ENCODE measurements at places on chromosomes 1 and 21.

DNA sequence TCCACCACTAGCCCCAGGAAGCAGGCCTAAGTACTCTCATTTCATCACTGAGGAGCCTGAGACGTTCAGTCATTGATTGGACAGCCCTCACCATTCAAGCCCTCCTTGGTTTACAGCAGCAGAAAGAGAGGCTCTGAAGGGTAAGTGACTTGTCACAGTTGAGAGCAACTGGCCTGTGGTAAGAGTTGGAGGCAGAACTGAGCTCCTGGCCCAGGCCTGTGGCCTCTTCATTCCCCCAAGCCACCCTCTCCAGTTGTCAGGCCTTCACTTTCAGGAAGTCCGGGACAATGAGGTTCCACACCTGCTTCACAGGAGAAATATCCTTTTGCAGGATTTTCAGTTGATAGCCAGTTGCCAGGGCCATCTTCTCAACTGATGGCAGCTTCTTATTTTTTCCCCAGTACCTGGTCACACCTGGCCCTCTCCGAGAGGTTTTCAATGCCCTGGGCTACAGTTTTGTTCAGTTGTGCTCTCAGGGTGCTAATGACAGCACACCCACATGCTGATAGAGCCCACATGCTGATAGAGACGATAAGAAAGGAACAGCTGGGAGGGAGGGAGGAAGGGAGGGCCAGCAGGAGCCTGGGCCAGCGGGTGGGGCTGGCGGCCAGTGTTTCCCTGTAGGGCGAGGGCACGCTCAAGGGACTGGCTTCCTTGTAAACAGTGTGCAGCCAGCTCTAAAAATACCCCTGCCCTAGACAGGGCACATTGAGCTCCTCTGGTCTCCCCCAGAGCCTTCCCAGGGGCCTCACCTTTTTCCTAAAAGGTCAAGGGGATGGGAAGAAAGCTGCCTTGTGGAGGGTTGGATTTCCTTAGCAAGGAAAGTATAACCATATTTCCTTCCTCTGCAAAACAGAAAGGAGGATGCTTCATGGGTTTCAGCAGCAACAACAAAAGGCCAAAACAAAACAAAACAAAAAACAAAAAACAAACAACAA lies 112.7 kb upstream of the JUN start:
- no peak for DNase-seq

GRCh38 chr1:163202833-163203451 lies at the start of gene RGS5:
TSS of gene RGS5 (minus strand) at chr1:163202916. CDS start at chr1:163202835, 81 bp downstream.
- DNase-seq: no peak

GRCh38 chr1:205766038-205766437 lies 9.2 kb downstream of the RAB29 start:
- DNase-seq: no peak

- DNase-seq: no peak
Measured at GRCh38 chr1:35768350-35769187, 1.2 kb downstream of the CLSPN start.

- DNase-seq: no peak
Measured at GRCh38 chr1:168163670-168164069, 15.1 kb upstream of the TIPRL start.

DNA sequence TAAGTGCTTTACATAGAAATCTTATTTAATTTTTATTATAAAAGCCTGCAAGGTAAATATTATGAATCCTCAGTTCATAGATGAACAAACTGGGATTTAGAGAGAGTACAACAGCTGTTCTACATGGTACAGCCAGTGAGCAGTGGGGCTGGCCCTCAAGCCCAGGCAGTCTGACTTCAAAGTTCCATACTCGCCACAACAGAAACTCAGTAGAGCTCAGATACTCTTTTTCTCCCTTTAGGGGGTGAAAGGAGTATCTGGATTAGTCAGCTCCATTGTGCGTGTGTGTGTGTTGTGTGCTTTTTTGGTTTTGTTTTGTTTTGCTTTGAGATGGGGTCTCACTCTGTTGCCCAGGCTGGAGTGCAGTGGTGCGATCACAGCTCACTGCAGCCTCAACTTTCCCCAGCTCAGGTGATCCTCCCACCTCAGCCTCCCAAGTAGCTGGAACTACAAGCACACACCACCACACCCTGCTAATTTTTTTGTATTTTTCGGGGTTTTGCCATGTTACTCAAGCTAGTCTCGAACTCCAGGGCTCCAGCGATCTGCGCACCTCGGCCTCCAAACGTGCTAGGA lies 378.5 kb downstream of the SMYD3 start:
- DNase-seq: no peak

- no peak for DNase-seq
Measured at GRCh38 chr1:51294566-51295184, 35.7 kb downstream of the TTC39A start.

DNA sequence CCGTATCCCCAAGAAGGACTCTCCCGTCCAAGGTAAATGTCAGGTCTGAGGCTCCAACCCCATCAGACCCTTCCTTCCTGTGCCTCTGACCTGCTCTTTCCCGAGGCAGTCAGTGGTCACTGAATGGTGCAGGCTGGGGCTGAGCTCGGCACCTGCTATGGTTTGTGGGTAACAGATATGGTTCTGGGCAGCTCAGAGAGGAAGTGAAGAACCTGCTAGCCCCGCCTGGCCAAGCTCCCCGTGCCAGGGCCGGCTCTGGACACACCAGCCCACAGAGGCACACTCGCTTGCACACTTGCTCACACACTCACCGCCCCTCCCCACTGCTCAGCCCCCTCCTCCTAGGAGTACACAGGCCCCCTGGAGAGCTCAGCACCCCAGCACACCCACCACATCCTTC lies 16.4 kb downstream of the NCMAP start:
- DNase-seq: no peak

GRCh38 chr21:41926807-41927171 lies 27.0 kb downstream of the C2CD2 start:
- no peak for DNase-seq

DNA sequence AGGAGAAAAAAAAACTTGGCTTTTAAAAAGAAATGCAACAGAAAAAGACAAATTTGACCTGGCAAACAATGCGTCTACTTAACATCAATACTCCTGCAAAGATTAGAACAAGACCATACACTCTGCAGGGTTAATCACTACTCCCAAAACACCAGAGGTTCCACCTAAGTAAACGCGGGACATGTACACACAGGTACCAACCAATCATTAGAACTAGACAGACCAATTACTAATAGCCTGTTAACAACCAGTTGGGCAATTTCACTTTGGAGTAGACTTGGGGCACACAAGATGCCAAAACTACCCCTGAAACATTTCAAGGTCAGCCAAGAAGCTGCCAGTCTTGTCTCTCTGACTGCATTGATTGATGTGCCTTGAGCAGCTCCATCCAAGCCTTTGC lies 125.8 kb downstream of the RRAGC start:
- DNase-seq: no peak

GRCh38 chr1:225343618-225344017 lies 84.2 kb downstream of the LBR start:
- no peak for DNase-seq

DNA sequence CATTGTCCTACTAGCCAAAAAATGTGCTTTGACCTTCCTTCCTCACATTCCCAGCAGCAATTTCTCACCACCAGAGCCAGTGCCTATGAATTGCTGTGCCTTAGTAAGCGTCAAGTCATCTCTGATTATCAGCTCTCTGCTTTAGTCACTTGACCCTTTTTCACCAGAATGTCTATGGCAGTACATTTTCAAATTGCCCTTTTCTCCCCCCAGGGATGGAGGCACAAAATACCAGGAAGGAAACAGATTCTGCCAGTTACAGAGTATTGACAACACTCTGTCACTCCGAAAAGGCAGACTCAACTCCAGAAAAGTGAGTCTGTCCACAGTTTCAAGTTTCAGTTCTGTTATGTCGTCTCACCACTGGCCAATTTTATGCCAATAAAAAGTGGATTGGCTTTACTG lies 167.4 kb downstream of the TNFSF18 start:
- DNase-seq: no peak

DNA sequence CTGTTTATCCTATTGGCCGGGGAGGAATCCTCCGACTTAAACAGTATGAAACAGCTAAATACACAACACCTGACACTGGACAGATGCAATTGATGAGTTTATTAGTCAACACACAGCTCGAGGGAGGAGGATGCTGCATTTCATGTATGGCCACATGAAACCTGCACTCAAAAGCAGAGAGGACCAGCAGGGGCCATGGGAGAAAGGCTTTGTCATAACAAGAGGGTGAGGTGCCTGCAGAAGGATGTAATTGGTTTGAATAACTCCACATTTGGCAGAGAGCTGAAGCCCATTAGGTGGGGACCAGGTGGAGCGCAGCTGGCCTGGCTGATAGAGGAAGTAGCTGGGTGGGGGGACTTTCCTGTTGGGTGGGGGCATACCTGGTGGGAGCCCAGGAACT lies 599.1 kb downstream of the PTPRU start:
- no peak for DNase-seq

DNA sequence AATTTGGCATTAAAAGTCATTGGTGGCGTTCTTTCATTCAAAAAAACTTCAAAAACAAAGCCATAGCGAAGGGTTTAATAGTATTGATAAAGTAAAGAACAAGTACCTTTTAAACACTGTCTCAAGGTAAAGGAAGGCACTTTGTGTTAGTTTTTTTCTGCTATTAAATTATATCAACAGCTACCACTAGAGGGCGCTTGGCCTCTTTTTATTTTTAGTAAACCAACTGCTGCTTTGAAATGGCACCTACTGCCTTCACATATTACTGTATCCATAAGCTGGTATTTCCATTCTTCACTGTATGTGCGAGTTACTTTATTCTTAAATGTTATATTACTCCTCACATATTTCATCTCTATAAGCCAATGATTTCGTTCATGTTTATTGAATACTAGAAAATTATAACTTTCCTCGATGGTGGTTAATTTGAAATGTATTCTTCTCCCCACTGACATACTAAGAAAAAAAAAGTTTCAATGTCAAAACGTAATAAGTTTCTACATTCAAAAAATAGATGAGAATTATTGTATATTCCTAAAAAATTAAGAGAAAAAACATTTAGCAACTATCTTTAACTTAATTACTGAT lies 125.7 kb upstream of the CXADR start:
- DNase-seq: peak; percentile 1

GRCh38 chr1:209845408-209845725 lies 17.6 kb downstream of the UTP25 start:
- no peak for DNase-seq

- DNase-seq: no peak
Measured at GRCh38 chr1:55150880-55151588, 64.1 kb downstream of the USP24 start.

All from activated naive CD4-positive, alpha-beta T cell (primary cell).